ENCODE measurements at places on chromosomes 16 and 17.

DNA sequence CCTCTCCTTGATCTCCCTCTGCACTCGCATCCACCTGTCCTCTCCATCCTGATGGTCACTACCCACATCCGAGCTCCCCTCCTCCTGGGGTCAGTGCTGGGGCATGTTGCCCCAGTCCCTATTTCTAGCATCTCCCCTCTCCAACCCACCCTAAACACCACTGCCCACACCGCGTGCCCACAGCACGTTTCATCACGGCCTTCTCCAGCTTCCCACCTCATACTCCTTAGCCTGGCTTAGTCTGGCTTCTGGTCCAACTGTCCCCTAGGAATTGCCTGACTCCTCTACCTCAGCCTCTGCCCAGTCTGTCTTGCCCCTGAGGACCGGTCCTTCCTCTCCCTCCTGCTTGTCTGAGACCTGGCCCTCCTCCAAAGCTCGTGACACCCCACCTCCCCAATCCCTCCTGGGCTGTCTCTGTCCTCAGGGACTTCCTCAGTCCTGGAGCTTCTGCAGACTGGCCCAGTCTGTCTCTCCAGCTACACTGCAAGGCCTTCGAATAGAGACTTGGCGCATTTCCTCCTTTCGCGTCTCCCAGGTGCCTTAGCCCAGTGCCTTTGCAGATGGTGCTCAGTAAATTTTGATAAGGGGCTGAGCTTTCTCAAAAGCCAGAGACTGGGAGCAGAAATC lies 4.9 kb downstream of the ALOX15 start:
- DNase-seq, result no peak

DNA sequence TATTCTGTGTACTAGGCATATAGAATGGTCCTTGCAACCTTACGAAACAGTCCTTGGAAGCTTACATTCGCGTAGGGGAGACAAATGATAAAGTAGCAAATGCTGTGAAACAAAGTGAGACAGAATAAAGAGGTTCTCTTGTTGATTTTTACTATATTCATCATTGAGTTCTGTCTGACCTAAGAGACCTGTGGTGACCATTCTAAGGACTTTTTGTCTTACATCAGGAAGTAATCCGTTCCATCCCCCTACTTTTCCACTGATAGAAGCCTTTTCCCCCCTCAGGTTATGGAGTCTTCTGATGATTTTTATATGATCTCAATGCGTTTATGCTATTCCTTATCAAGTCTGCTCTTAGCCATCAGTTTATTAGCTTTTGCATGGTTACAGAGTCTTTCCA lies 66.8 kb upstream of the RASL10B start:
- no peak for DNase-seq

DNA sequence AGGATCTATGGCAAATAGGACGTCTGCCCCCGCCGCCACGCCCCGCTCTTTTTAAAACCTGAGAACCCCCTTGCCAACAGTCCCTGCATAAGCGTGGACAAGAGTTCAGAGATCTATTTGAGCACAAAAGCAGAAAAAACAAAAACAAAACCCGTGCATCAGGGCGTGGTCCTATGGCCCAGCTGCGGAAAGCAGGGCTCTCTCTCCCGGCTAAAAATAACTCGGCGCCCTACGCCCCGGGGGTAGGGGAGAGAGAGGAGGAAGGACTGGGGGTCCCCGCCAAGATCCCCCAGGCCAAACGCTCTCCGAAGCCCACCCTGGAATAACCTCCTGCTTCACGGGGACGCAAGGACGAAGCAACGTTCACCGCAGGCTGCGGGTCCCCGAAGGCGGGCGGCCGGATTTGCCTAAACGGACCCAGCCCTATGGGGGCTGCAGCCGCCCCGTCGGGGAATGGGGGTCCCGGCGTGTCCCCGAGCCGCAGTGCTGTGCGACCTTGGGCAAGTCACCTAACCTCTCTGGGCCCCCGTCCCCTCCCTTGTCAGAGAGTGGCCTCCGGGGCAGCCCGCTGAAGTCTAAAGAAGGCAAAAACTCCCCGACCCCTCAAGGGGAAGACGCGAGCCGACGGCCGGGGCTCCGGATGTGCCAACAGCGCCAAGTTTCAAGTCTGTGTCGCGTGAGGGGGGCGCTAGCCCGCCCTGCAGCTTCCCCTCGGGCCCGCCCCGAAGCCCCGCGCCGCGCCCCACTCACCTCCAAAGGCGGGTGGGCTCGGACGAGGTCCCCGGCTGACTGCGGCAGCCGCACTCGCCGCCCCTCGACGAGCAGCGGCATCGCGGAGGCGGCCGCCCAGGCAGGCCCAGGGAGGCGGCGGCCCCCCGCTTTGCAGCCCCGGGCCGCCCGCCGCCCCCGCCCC lies 477 bp downstream of the NTAN1 start:
- peak; percentile 32 for DNase-seq

GRCh38 chr17:28812748-28813377 lies 29.7 kb downstream of the FAM222B start:
- peak; percentile 69 for DNase-seq

- peak; percentile 82 for DNase-seq
Observed at GRCh38 chr16:4271176-4272113, 1.4 kb downstream of the TFAP4 start.

- DNase-seq, result no peak
Observed at GRCh38 chr16:51050377-51050706, 100.7 kb downstream of the SALL1 start.

DNA sequence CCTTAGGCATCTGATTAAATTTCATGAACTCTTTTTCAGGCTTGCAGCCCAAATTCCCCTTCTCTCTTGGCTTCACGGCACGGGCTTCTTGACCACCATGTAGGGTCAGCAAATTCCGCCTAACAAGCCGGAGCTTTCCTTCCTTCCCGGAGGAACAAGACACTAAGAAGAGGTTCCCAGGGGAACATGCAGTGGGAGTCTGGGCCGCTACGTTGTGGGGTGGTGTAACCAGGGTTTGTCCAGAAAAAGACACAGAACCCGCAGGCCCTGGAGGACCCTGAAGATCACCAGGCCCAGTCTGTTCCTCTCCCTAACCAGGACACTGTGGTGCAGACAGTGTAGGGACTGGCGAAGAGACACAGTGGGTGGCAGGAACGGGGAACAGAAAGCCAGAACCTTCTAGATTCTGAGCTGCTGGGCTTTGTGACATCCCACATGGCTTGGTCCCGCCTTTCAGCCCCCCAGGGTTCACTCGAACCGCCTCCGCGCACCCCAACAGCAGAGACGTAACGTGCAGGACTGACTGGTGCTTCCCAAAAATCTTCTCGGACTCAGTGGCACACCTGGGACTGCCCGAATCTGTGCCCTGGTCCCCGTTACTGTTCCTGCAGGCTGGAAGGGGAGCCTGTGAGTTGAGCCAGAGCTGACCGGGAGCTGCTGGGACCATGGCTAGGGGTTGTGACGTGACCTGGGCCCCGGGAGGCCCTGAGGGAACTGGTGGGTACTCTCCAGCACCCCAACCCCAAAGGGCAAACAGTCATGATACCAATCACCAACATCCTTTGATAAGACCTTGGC lies 55.2 kb downstream of the TBC1D16 start:
- DNase-seq, result no peak

- no peak for DNase-seq
Observed at GRCh38 chr17:45910667-45911066, 16.3 kb downstream of the MAPT start.

DNA sequence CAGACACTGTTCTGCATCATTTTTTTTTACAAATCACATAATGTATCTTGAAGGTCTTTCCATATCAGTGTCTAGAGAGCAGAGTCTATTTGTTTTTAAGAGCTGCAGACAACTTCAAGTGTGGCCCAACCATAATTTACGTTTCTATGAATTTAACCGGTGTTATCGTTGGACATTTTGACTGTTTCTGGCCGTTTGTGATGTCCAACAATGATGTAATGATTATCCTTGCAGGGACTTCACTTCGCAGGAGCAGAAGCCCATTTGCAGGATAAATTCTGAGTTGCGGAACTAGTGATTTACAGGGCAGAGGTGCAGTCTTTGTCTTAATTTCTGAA lies 26.9 kb upstream of the HLF start:
- DNase-seq, result no peak

DNA sequence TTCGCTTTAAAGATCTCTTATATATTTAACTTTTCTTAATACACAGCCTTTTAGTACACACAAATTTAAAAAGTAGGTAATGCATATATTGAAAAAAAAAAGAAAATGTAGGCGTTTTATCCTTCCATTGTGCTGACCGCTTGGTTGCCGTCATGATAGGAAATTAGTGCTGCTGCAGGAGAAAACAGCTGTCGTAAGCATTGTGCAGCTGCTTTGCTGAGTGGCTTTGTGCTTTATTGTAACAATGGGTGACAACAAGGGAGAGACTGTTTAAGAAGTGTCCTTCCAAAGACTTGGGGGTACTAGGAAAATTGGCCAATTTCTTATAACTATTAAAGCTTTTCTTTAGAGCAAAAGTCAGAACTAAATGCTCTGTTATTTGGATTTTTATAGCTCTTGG lies 5.0 kb downstream of the HERPUD1 start:
- no peak for DNase-seq

DNA sequence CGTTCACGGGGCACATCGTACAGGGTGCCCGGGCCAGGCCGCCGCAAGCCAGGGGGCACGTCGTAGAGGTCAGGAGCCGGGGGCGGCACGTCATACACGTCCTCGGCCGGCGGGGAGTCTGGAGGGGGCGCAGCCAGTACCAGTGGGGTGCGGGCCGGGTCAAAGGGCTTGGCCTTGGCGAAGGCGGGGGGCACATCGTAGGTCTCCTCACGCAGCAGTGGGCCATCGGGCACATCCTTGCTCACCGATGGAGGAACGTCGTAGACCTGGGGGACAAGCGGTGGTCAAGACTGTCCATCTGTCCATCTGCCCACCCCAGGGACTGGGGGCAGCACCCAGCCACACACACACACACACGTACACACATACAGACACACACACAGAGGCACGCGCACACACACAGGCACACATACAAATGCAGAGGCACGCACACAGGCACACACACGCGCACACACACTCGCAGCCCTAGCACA lies 15.7 kb downstream of the BCAR1 start:
- no peak for DNase-seq

- no peak for DNase-seq
Observed at GRCh38 chr16:12021578-12022253, 45.2 kb downstream of the SNX29 start.

DNA sequence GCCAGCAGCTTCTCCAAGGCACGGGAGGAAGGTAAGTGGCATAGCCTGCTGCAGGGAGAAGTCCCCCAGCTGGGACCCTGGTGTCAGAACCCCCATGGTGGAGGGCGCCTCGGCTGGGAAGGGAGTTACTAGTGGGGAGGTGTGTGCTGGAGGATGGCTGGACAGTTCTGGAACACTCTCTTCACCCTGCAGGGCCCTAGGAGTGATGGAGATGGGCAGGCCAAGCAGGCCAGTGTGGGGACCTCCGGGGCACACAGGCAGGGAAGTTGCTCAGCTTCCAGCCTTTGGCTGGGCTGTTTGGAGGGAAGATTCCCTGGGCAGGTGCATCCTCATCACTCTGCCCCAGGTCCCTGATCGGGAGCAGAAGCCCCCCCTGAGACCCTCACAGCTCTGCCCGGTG lies 696 bp downstream of the C17orf99 start:
- no peak for DNase-seq
